ENCODE measurements at places on chromosomes 6 and 20.

GRCh38 chr20:235891-236290 is 8.8 kb downstream of the DEFB129 start:
- no peak for DNase-seq

- no peak for DNase-seq
Measured at GRCh38 chr20:16653266-16653665, 76.6 kb upstream of the SNRPB2 start.

DNA sequence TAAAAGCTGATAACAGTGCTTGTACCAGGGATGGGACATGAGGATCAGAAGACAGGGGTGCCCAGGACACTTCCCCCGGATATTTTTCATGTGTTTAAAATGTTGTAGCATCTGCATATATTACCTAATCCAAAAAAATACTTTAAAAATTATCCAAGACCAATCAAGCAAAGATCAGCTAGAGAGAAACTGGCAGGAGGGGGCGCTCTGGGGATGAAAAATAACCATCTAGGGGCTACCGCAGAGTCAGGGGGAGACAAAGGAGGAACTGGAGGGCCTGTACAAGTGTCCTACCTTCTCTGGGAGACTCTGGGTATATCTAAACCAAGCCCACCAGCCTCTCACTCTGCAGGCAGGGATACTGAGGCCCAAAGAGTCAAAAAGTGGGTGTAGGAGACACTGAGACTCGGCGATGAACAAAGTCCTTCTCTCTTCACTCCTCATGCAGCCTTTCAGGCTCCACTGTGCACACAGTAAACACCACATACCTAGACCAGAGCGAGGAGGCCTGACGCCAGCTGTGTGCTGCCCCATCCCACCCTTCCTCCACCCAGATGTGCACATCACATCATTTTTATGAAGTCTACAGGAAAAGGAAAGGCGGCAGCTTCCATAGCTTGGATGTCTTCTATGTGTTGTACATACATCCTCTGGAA is 9.8 kb downstream of the RIMS4 start:
- DNase-seq, result no peak

GRCh38 chr6:169793408-169793807 is 42.0 kb downstream of the ERMARD start:
- DNase-seq, result no peak

Measured in anterior cingulate cortex (tissue), 58 donors.